ENCODE measurements at places on chromosomes 7 and 10.

GRCh38 chr7:11403781-11404180, 428.2 kb downstream of the THSD7A start:
- H3K27me3 ChIP-seq, result no peaks in the 10 kb centered on the region
- H3K4me3 ChIP-seq, result no peak overlapping the region
- H3K36me3 ChIP-seq, result no peaks in the 10 kb centered on the region

DNA sequence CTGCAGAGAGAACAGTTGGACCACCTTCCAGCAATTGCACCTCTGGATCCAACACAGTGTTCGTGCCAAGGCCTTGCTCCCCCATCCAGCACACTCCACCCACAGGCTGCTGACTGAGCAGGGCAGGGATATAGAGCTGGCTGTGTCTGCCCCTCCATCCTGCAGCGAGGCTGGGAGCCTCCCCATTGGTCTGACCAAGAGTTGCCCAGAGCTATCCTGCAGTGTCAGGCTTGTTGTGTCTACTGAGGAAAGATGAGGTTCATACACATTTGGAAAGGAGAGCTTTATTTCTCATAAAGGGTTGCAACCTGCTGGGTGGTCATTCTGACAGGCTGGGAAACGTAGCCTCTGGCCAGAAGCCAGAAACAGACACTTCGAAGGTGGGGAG, 27.1 kb downstream of the PRF1 start:
- H3K27me3 ChIP-seq, result no peaks in the 10 kb centered on the region
- H3K27ac ChIP-seq, result no peak overlapping the region
- H3K4me1 ChIP-seq, result peaks cover 41% of the 10 kb centered on the region
- no peaks in the 10 kb centered on the region for H3K36me3 ChIP-seq
- DNase-seq, result no peak

DNA sequence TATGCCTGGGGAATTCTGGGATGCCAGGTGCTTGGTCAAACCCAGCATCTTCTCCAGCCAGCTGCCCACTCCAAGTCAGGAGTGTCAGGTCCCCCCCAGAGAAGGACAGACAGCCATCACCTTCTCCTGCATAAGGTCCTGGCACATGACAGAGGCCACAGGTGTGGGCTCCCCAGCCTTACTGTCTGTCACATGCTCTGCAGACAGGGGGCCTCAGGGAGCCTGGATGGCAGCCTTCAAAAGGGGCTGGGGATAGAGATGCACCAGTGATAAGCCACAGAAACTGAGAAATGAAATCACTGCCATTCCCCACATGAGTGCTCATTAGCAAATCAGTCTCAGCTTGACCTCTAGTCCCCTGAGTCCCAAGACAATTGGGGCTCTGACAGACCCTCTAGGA, 72.9 kb downstream of the PLXNA4 start:
- no peak overlapping the region for H3K4me3 ChIP-seq
- H3K36me3 ChIP-seq, result no peaks in the 10 kb centered on the region
- H3K4me1 ChIP-seq, result no peaks in the 10 kb centered on the region
- DNase-seq, result no peak
- no peaks in the 10 kb centered on the region for H3K27me3 ChIP-seq

GRCh38 chr7:22387583-22387982, 30.6 kb upstream of the RAPGEF5 start:
- peaks cover 32% of the 10 kb centered on the region for H3K4me1 ChIP-seq
- no peak overlapping the region for H3K27ac ChIP-seq
- H3K4me3 ChIP-seq, result no peak overlapping the region

DNA sequence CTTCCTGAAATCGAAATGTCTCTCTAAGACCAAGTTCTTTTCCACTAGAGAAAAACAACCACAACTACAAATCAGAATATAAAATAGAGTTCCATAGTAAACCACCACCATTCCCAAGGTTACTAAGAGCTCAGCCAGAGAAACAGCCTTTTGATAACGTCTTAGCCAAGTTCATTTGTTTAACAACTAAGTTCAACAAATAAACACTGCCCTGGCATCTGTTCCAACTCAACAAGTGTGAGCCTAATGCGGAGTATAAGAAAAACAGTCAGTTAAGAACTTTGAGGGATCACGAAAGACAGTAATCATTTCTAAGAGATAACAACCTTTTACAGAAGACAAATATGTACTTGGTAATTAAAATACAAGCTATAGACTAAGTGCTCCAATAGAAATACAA, 77.3 kb downstream of the CALD1 start:
- H3K27ac ChIP-seq, result no peak overlapping the region
- H3K27me3 ChIP-seq, result peaks cover 3% of the 10 kb centered on the region
- no peaks in the 10 kb centered on the region for H3K36me3 ChIP-seq
- H3K4me1 ChIP-seq, result no peaks in the 10 kb centered on the region

DNA sequence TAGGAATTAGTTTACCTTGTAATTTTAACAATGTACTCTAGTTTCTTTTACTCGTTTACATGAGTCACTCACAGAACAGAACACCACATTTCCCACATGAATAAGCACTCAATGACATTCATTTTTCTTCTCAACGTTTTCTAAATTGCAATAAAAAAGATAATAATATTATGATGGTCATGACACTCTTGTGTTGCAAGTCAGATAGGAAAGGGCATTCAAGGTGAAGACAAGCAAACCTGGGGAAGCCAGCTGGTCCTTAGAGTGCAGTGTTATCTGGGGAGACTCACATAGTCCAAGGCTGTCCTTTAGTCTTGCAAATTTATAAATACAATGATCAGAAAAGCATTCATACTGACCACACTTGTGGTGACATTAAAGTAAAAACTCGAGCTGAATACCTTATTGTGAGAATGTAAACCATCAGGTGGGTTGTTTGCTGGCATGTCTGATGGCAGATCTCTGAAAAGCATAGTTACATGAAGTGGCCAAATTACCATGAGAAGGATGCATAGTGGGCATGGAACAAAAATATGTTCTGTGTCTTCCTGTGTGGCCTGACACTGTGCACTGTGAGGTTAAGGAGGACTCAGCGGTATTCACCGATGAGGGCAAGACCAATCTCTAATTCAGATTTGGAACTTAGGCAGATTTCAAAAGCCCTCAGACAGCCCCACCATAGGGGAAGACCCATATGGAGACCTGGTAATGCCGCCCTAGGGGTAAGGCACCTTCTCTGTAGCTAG, 158.9 kb upstream of the ASAH2 start:
- H3K4me3 ChIP-seq, result no peak overlapping the region
- no peak overlapping the region for H3K27ac ChIP-seq
- no peaks in the 10 kb centered on the region for H3K36me3 ChIP-seq
- H3K4me1 ChIP-seq, result no peaks in the 10 kb centered on the region
- no peaks in the 10 kb centered on the region for H3K27me3 ChIP-seq
- DNase-seq, result no peak

GRCh38 chr10:12181065-12181775, 14.5 kb downstream of the NUDT5 start:
- no peaks in the 10 kb centered on the region for H3K27me3 ChIP-seq
- H3K4me3 ChIP-seq, result no peak overlapping the region
- peak; percentile 31 for DNase-seq
- H3K27ac ChIP-seq, result no peak overlapping the region
- no peaks in the 10 kb centered on the region for H3K4me1 ChIP-seq

DNA sequence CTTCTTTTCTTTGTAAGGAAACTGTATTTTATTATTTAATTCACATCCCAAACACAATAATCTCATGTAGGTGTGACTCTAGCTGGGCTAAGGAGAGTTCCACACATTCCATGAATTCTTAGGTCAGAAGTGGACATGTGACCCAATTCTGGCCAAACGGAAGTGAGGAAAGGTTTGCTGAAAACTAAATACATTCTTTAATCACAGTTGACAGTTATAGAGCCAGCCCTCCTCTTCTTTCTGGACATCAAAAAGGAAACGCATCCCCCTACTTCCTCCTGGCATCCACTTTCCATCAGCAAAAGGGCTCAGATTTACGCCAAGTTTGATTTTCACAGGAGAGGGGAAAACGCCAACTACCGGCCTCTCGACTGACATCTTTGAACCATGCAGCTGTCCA, 774.4 kb upstream of the POM121L12 start:
- H3K4me3 ChIP-seq, result no peak overlapping the region
- no peaks in the 10 kb centered on the region for H3K4me1 ChIP-seq
- no peak for DNase-seq
- no peaks in the 10 kb centered on the region for H3K27me3 ChIP-seq

DNA sequence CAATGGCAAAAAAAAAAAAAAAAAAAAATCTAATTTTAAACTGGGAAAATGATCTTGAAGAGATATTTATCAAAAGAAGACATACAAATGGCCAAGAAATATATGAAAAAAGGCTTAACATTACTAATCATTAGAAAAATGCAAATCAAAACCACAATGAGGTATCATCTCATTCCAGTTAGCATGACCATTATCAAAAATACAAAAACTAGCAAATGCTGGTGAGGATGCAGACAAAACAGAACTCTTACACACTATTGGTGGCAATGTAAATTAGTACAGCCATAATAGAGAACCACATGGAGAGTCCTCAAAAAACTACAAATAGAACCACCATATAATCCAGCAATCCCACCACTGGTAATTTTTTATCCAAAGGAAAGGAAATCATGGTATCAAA, 489.6 kb downstream of the TNS3 start:
- no peak overlapping the region for H3K27ac ChIP-seq
- H3K4me3 ChIP-seq, result no peak overlapping the region
- no peaks in the 10 kb centered on the region for H3K36me3 ChIP-seq
- DNase-seq, result no peak
- no peaks in the 10 kb centered on the region for H3K4me1 ChIP-seq
- no peaks in the 10 kb centered on the region for H3K27me3 ChIP-seq

DNA sequence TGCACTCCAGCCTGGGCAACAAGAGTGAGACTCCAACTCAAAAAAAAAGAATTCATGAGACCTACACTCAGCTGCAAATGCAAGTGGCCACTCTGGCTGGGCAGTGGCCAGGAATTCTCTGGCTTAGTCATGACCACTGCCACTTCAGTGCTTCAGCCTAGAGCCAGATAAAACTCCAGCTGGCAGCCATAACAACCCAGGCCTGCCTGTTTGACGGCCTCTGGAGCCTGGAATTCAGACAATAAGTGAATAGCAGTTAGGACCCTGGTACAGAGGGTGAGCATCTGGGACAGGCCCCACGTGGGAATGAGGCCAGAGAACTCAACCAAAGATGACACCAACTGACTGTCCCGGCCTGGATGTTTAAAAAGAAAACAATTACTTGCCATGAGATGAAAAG, 18.9 kb downstream of the RCC1L start:
- no peaks in the 10 kb centered on the region for H3K27me3 ChIP-seq
- no peak overlapping the region for H3K4me3 ChIP-seq
- DNase-seq, result no peak
- H3K4me1 ChIP-seq, result no peaks in the 10 kb centered on the region
- no peak overlapping the region for H3K27ac ChIP-seq

DNA sequence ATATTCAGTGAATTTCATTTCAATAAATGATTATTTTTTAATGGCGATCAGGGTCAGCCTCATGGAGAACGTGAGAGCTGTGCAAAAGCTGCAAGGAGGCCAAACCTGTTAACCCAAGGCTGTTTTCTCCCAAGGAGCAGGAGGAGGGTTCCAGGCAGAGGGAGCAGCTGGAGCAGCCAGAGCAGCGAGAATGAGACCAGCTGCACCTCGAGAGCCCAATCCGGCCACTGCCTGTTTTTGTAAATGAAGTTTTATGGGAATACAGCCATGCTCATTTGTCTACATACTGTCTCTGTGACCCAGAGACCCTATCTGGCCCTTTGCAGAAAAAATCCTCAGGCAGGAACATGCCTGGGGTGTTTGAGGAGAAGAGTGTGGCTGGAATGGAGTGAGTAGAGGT, 104.9 kb downstream of the GRK5 start:
- no peaks in the 10 kb centered on the region for H3K36me3 ChIP-seq
- peaks cover 83% of the 10 kb centered on the region for H3K4me1 ChIP-seq
- H3K4me3 ChIP-seq, result no peak overlapping the region

- DNase-seq, result no peak
- H3K36me3 ChIP-seq, result no peaks in the 10 kb centered on the region
- H3K4me1 ChIP-seq, result no peaks in the 10 kb centered on the region
- H3K4me3 ChIP-seq, result no peak overlapping the region
Measured at GRCh38 chr10:67036808-67037207, 111.0 kb downstream of the LRRTM3 start.

DNA sequence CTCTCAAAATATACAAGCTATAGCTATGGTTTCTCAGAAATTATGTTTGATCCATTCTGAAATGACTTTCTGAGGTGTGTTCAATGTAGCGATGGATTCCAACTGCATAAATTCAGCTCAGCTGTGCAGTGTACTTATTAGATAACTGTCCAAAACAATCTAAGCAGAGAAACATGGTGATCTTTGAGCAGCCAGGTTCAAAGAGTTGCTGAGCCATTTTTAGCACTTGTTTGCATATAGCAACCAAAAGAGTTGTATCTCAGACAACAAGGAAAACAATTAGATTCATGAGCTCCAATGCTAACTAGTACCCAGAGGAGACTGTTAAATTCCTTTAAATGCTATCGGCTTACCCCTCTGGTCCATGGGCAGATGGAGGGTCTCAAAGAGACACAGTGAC, 15.9 kb upstream of the KCNIP2 start:
- peaks cover 32% of the 10 kb centered on the region for H3K4me1 ChIP-seq
- no peaks in the 10 kb centered on the region for H3K36me3 ChIP-seq
- peak overlapping the region; percentile 83 for H3K27ac ChIP-seq
- no peak for DNase-seq
- no peaks in the 10 kb centered on the region for H3K27me3 ChIP-seq

DNA sequence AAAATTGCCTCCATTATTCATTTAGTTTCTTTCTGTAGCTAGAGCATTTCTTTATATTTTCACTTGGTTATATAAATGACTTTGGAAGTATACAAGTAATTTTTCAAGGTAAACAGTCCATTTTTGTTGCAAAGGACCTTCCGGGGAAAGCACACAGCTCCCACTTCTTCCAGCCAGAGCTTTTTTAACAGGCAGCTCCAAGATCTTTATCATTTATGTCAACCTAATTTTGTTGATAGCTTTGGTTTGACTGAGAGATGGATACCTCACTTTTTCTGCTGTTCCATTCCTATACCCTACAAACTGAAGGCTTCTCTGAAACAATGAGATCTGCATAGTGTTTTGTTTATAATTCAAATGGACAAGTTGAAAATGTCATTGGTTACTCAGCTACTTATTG, 49.3 kb upstream of the RAB11FIP2 start:
- H3K27me3 ChIP-seq, result no peaks in the 10 kb centered on the region
- no peak overlapping the region for H3K27ac ChIP-seq

GRCh38 chr10:97483506-97483905, 14.7 kb downstream of the MMS19 start:
- H3K27ac ChIP-seq, result no peak overlapping the region
- no peak for DNase-seq
- H3K4me1 ChIP-seq, result no peaks in the 10 kb centered on the region

DNA sequence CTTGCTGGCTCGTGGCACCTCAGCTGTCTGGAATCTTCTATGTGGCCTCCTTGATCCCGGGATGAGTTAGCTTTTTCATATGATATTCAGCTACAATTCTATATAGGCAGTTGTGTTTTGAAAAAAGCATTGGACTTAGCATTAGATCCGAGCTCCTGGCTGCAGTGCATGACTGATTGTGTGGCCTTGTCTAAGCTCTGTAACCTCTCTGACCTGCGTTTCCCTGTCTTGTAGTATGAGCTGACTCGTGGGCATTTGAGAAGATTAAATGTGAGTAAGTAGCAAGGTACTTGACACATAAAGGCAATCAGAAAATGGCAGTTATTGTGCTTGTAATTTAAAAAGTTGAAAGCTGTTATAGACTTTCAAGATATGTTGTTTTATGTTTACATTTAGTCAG, 85.9 kb downstream of the CCNY start:
- no peak overlapping the region for H3K4me3 ChIP-seq
- H3K27ac ChIP-seq, result no peak overlapping the region
- no peak for DNase-seq
- H3K36me3 ChIP-seq, result no peaks in the 10 kb centered on the region
